Activated CD8-positive, alpha-beta memory T cell treated with anti-CD3 and anti-CD28 coated beads for 36 hours (primary cell): ENCODE measurements at places on chromosomes 12 and 14. TPM values are rescaled to one million over a fixed set of nuclear protein-coding genes. Genes with fewer than 3 reads are reported as not detected.

The CYP46A1 gene
- total RNA-seq = 0.19 TPM

The IFI27L2 gene
- total RNA-seq = 62.2 TPM

The GPRC5A gene
- not detected for total RNA-seq

The RAPGEF3 gene
- total RNA-seq = 1.1 TPM

The KRT78 gene
- total RNA-seq = not detected

The TCL1B gene
- not detected for total RNA-seq

The CCDC60 gene
- not detected for total RNA-seq

The KRT73 gene
- total RNA-seq = not detected

The MANSC4 gene
- not detected for total RNA-seq

The ASIC1 gene
- total RNA-seq = 11.1 TPM

The ZNF705A gene
- not detected for total RNA-seq

The HVCN1 gene
- total RNA-seq = 30.3 TPM

The FAM181A gene
- not detected for total RNA-seq

The MYF5 gene
- not detected for total RNA-seq

The CD69 gene
- 80.0 TPM for total RNA-seq

The FOXG1 gene
- not detected for total RNA-seq

The SERPINA5 gene
- total RNA-seq = not detected

The IL23A gene
- total RNA-seq = 45.9 TPM

The TSPAN11 gene
- not detected for total RNA-seq

The RPL36AL gene
- total RNA-seq = 247 TPM

The EPYC gene
- not detected for total RNA-seq

The GPR84 gene
- 0.11 TPM for total RNA-seq

The KCNH5 gene
- not detected for total RNA-seq

The NPFF gene
- not detected for total RNA-seq

The RASAL1 gene
- 0.19 TPM for total RNA-seq

The CABP1 gene
- 0.31 TPM for total RNA-seq

The SLCO1B1 gene
- not detected for total RNA-seq

The RERGL gene
- total RNA-seq = not detected

The TAS2R9 gene
- total RNA-seq = not detected

The KRT83 gene
- total RNA-seq = not detected

The DNM1L gene
- total RNA-seq = 75.0 TPM

The KRT6C gene
- not detected for total RNA-seq

The SMIM10L1 gene
- total RNA-seq = 10.2 TPM

The IFI27 gene
- 1.1 TPM for total RNA-seq

The PLXNC1 gene
- total RNA-seq = 5.6 TPM

The GPR162 gene
- 0.44 TPM for total RNA-seq

The LPAR5 gene
- 8.3 TPM for total RNA-seq

The PDZRN4 gene
- not detected for total RNA-seq

The TBC1D30 gene
- total RNA-seq = 2.8 TPM

The RHEBL1 gene
- total RNA-seq = 12.9 TPM

The CCDC197 gene
- total RNA-seq = not detected

The TTC9 gene
- total RNA-seq = 5.7 TPM

The FAM222A gene
- 2.1 TPM for total RNA-seq

The STAC3 gene
- total RNA-seq = 0.71 TPM

The ST8SIA1 gene
- total RNA-seq = 3.5 TPM

The AKAP3 gene
- 2.9 TPM for total RNA-seq

The COA8 gene
- 42.2 TPM for total RNA-seq

The PTMS gene
- total RNA-seq = 97.7 TPM

The GPRC5D gene
- not detected for total RNA-seq

The GDF11 gene
- total RNA-seq = 13.6 TPM

The MYO1H gene
- total RNA-seq = not detected

The NFE2 gene
- not detected for total RNA-seq

The PLEKHG7 gene
- total RNA-seq = not detected

The LRP1-AS gene
- total RNA-seq = not detected

The TSHR gene
- total RNA-seq = not detected

The TESPA1 gene
- 80.5 TPM for total RNA-seq
